ENCODE measurements at places on chromosomes 13 and 19. TPM values are rescaled to one million over a fixed set of nuclear protein-coding genes. Genes with fewer than 3 reads are reported as not detected.
A peak's percentile ranks its signal among the peaks of the same experiment; 100 is the strongest.

The MRPS31 gene
- polyA plus RNA-seq = 55.2 TPM

The IGFLR1 gene
- polyA plus RNA-seq = 3.1 TPM

The FBXW9 gene
- polyA plus RNA-seq = 8.4 TPM

- peak; percentile 21 for DNase-seq
These were observed 495.9 kb downstream of the GPC5 start for GRCh38 chr13:91894316-91894715.

- no peak for DNase-seq
These were observed 18.3 kb downstream of the GPC6 start for GRCh38 chr13:93244918-93245280.

DNA sequence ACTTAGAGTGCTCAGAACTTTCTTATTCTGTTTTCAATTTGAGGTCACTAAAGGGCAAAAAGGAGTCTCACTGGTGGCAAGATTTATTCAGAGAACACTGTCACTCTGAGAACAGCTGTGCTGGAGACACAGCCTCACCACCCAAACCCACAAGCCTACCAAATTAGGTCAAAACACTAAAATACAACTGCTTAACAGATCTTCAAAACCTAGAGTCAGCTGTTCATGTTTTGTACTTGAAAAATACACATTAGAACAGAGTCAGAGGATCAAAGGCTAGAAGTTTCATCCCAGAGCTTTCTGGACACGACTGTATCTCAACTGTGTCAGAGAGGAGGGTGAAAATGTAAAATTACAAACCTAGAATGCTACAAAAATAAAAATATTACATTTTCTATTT, 89.3 kb downstream of the MIPEP start:
- DNase-seq = no peak

DNA sequence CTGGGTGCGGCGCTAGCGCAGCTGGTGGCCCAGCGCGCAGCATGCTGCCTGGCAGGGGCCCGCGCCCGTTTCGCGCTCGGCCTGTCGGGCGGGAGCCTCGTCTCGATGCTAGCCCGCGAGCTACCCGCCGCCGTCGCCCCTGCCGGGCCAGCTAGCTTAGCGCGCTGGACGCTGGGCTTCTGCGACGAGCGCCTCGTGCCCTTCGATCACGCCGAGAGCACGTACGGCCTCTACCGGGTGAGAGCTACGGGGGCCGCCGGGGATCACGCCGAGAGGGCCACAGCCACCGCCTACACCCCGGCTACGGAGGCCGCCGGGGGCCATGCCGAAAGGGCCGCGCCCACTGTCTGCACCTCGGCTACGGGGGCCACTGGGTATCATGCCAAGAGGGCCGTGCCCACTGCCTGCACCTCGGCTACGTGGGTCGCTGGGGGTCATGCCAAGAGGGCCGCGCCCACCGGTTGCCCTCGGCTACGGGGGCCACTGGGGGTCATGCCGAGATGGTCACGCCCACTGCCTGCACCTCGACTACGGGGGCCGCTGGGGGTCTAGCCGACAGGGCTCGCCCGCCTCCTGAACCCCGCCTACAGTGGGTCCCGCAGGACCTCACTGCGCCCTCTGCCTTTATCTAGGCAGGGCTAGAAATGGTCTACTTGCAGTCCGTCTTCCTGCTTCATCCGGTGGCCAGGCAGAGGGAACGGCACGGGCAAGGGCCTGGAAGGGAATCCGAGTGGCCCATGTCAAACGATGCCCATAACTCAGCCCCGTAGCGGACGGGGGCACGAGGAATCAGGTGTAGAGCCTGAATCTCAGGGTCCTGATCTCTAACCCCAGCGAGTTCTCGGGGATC, 500 bp downstream of the PGLS start:
- peak; percentile 86 for DNase-seq

GRCh38 chr13:105107781-105108180, 1427.7 kb downstream of the EFNB2 start:
- DNase-seq = no peak

DNA sequence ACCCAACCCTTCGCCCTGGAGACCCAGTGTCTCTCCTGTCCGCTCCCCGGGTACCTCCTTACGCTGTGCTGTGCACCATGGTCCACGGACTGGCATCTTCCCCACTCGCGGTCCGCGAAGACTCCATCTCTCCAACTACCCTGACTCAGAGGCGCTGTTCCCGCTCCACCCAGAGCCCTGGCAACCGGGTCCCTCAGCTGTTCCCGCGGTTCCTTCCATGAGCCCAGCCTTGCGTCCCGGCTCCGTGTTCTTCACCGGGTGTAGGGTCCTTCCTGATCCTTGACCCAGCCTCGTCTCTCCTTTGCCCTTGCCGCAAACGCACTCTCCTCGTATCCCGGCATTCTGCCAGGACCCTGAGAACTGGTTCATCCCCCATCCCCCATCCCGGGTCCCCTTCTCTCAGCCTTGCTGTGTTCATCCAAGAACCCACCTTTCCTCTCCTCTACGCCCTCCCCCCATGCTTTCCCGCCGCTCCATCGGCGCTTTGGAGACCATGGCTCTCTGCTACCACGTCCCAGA, 664 bp downstream of the ICAM5 start:
- DNase-seq = no peak

DNA sequence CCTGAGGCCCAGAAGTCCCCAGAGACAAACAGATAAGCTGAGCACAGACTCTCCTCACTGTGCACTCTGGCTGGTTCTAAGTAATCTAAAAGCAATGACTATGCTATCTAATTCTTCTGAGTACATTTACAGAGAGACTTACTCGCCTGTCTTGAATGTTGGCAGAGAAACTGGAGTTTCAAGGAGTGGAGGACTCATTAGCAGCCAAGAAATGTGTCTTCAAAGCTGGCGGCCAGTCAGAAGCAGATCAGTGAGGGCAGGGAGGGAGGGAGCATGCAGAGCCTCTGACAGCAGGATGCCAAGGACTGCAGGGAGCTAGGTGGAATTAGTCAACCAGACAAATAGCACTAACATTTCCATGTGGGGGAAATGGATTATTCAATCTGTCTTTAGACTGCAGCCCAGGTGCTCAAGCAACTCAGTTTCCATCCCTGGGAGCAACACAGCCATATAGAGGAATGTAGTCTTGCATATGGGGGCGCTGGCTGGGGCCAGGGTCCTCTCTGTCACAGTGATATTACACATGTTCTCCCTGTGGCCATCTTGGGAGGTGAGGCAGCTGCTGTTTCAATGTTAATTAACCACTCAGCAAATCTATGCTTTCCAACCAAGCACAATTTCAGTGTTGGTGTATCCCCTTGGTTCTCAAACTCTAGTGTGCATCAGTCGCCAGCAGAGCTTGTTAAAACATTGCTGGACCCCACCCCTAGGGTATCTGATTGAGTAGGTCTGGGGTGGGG, 97.9 kb downstream of the CCNA1 start:
- DNase-seq = no peak

DNA sequence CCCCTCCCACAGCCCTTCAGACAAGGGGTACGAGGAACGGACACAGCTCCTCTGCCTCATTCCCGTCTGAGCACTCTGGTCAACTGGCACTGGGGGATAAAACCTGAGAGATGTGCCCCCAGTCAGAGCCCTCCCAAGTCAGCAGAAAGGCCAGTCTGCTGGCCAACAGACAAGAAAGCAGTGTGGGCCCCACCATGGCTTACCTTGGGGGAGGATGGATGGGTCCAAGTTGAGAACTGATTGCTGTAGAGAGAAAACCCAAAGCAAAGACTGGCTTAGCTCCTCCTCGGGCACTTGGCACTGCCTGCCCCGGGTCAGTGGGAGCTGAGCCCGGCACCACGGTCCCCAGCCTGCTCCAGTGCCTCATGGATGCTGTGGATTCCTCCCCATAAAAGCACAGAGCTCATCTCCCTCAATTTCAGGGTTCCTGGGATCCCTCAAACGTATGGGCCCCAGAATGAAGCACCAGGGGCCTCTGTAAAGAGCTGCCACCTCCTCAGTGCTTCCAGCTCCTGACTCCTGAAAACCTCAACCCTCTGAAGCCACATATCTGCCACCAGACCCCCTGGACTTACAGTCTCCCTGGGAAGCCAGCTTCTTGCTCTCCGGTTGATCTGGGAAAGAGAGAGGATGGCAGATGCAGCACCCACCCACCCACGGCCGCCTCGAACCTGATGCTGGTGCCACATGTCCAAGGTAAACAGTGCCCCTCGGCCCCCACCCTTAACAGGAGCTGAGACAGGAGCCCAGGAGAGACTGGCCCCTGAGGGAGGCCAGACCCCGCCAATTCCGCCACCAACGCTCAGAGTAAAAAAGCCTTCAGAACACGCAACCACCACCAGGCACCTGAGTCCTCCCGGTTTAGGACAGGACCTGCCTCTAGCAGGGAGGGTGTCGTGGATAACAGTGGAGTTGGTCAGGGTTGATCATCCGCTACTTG, 3.3 kb downstream of the KHSRP start:
- DNase-seq = no peak

- no peak for DNase-seq
These were observed 217.0 kb upstream of the PRR20A start for GRCh38 chr13:56923626-56924140.

Measured in right lung (tissue), 10 donors.